Left kidney (tissue), 8 donors: ENCODE measurements at places on chromosomes 5 and 9.

DNA sequence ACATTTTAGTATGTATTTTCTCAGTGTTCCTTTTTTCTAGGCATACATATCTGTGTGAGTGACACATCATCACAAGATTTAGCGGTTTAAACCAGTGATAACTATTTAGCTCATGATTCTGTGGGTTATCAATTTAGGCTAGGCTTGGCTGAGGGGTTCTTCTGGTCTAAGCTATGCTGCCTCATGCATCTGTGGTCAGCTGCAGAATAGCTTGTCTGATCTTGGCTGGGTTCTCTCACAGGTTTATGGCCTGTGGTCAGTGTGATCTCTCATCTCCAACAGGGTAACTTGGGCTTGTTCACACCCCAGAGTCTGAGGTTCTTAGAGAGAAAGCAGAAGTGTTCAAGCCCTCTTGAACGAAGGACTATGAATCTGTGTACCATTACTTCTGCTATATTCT is 363.3 kb downstream of the KDM4C start:
- DNase-seq, result no peak

GRCh38 chr5:158244882-158245281 is 385.9 kb upstream of the CLINT1 start:
- no peak for DNase-seq

GRCh38 chr5:81181576-81182316 is 51.4 kb upstream of the CKMT2 start:
- DNase-seq, result no peak

GRCh38 chr5:98774192-98775033 is 950 bp downstream of the RGMB start:
- peak; percentile 80 for DNase-seq

DNA sequence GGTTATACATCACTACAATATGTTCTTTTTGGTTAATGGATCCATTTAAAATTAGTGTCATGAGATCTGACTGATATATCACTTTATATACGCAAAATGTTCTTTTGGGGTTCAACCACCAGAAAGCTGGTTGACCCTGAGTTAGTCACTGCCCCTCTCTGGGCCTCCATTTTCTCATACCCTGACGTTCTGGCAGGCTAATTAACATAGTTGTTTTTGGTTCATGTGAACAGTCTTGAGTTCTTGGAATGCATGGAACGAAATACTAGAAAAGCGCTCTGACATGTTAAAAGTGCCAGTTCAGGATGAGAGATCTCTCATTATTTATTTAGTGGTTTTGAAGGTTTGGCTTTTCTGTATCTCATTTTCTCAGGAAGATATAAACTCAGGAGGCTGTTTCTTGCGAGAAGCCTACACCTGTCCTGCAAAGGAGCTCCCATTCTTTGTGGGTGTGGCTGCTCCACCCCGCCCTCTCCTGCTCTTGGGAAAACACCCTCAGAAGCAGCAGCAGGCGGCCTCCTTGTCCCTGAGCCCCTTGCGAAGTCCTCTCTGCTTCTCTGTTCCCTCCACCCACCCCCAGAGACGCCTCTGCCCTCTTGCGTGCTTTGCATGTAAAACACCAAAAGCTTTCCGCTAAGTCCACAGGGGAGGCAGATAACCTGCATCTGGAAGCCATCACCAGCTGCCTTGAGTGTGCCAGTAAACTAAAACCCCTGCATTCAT is 302.4 kb upstream of the PANK3 start:
- no peak for DNase-seq
